ENCODE measurements at places on chromosomes 16 and 17.

DNA sequence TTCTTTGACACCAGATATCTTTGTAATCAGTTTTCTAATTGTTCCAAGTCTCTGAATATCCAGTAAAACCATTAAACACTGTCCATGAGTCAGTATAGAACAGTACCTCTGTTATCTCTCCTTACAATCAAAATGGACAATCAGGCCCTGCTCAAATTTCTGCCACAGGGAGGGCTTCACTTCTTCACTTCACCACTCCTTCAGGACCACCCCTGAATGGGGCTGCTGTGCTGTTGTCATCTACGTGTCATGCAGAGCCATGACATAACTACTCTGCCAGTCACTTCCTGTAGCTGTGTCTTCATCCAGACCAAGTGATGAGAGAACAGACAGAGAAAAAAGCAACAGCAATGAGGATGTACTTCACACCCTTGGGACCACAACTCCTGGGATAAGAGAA is 116.9 kb downstream of the TANC2 start:
- no peak for DNase-seq

DNA sequence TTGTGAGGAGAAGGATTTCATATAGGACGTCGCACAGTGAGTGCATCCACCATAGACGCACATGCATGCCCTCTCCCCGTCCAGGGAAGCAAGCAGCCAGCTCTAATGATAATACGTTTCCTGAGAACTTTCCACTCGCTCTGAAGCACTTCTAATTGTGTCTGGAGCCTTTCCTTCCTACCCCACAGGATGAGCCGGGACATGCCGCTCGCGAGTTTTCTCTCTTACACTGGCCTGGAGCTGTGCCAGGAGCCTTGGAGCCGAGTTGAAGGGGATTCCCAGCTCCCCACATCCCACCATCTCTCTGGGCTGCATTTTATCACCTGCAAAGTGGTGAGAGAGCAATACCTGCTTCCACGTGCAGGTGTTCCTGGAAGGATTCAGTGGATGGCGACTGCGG is 368.1 kb downstream of the C16orf95 start:
- DNase-seq: no peak

DNA sequence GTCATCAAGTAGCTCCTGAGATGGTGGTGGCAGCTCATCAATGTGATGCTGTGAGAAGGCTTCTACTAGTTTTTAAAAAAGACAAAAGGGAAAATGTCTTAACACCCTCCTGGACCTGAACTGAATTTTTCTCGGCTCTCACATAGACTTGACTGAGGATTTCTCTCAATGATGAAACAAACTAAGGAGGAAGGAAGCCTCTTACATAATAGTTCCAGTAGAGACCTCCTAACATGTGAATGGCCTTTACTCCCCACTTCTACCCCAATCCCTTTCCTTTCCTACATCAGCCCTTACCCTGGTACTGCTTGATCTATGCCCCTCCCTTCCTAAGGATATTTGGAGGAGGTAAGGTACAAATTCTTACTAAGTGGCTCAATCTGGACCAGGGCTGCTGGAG is 54.8 kb upstream of the MTMR4 start:
- no peak for DNase-seq

DNA sequence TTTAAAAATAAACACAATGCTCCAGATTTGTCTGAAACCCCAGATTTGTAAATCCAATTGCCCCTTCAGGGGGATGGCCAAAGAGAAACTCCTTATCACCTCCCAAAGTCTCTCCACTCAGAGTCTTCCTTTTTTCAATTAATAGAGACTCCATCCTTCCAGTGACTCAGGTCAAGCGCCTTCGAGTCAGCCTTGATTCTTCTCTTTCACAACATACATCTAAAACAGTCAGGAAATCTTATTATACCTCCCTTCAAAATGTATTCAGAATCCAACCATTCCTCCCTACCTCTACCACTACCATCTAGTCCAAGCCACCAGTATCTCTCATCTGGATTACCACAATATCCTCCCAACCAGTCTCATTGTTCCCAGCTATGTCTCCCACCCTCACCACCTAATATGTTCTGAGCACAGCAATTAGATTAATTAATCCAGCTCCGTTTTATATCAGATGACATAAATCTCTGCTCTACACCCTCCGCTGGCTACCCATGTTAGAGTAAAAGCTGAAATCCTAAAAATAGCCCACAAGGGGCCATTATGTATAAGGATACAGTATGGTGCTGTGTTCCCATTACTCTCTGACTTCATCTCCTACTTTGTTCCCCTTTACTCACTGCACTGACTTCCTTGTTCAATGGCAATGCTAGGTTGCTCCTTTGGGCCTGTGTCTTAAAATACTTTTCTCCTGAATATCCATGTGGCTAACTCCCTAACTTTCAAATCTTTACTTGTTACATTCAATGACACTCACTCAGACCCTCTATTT is 11.8 kb downstream of the SIAH1 start:
- no peak for DNase-seq

DNA sequence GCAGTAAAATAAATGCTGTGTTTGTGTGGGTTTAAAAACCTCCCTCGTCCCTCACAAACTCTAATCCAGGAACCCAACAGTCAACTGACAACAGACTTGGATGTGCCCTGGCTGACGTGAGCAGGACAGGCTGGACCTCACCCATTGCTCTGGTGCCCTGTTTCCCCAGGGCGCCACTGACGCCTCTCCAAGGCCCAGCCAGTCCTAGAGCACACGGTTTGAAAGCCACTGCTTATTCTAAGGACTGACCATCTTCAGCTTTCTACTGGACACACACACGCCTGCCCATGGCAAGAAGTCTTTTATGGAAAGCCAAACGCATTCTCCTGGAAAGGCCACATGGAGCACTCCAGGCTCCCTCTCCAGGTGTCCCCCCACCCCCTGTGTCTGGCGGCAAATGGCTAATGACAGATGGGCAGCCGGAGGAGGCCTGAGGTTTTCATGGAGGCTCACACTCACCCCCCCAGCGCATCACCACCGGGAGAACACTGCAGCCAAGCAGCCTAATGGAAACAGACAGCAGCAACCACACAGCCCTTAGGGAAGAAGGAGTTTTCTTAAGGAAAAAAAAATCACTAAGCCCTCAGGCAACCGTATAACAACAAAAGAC is 319.2 kb downstream of the SOX9 start:
- no peak for DNase-seq

- DNase-seq: no peak
Observed at GRCh38 chr16:70468776-70469525, 14.6 kb downstream of the FCSK start.

DNA sequence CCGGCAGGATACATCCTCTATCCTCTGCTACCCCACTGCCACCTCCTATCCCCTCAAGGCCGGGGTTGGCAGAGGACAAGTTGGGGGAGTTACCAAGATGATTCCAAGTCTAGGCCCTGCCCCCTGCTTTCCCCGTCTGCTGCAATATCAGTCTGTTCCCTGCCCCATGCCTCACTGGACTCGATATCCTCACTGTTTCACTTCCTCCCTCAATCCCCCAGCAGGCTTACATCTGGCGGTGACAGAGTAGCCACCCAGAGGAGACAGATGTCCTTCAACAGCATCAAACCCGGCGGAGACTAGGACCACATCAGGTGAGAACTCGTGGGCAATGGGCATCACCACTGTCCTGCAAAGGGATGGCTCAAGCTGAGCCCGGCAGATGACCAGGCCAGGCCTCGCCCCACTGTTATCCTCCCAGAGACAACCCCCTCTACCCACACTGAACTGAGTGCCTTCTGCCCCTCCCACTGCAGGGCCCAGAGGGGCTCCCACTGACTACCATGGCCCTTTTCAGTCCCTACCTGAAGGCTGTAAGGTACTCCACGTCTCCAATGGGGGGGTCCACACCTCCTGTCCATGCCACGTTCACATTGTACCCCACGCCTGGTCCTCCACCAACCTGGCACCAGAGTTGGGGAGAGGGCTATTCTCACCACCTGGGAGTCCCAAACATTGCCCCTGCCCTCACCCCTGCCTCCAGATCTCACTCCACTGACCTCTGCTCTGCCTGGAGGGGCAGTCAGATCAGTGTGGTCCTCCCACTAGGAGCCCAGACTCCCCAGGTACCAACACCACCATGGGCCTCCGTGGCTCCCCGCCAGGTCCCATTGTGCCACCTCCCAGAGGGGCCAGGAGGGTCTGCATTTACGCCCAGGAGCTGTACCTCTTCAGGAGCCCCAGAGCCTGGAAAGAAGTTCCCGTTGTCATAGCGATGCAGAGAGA is 9.6 kb downstream of the G6PC3 start:
- DNase-seq: no peak

GRCh38 chr16:68351991-68352431 is 41.2 kb downstream of the PRMT7 start:
- DNase-seq: no peak

DNA sequence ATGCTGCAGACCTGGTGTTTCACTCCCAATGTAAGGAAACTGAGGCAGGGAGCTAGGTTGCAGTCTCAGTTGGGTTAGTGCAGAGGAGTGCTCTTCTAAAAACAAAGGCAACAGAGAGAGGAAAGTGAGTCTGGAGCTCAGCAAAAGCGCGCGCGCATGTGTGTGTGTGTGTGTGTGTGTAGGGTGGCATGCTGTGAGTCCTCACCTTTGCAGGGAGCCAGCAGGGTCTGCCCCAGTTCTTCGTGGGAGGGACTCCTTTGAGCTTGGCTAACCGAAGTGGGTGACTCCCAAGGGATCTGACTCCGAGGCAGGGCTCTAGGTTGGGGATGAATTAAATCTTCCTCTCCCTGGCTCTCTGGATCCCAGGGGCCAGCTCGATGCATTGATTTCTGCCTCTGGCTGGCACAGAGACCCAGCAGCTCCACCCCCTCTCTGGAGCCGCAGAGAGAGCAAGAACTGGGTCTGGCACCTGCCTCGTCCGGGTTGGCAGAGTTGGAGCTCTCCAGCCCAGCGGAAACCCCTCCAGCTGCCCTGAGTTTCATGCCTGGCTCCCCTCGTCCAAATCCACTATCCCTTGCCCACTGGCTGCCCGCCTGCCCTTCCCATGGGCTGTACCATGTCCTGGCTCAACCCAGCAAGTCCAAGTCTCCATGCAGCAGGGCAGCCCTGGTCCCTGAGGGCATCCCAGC is 1.3 kb upstream of the BTBD17 start:
- no peak for DNase-seq

- DNase-seq: no peak
Observed at GRCh38 chr17:64223283-64223682, 39.8 kb downstream of the TEX2 start.

- DNase-seq: no peak
Observed at GRCh38 chr16:7335991-7336634, 3.5 kb downstream of the RBFOX1 start.

DNA sequence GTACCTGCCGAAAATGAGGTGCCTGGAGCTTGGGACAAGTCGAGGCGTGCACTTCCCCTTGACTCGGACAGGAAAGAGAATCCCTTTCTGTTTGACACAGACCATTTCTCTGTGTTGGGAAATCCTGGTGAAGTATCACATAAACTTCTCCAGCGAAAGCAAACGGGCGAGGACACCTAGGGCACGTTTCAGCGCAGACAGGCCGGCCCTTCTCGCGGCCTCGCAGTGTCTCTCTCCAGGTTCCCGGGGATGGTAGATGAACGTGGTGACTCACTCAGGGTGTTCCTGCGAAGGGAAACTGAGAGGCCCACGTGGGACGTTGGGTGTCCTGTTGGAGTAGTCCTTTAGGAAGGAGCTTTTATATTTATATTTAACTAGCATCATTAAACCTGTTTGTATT is 36.3 kb upstream of the ZNF750 start:
- no peak for DNase-seq

DNA sequence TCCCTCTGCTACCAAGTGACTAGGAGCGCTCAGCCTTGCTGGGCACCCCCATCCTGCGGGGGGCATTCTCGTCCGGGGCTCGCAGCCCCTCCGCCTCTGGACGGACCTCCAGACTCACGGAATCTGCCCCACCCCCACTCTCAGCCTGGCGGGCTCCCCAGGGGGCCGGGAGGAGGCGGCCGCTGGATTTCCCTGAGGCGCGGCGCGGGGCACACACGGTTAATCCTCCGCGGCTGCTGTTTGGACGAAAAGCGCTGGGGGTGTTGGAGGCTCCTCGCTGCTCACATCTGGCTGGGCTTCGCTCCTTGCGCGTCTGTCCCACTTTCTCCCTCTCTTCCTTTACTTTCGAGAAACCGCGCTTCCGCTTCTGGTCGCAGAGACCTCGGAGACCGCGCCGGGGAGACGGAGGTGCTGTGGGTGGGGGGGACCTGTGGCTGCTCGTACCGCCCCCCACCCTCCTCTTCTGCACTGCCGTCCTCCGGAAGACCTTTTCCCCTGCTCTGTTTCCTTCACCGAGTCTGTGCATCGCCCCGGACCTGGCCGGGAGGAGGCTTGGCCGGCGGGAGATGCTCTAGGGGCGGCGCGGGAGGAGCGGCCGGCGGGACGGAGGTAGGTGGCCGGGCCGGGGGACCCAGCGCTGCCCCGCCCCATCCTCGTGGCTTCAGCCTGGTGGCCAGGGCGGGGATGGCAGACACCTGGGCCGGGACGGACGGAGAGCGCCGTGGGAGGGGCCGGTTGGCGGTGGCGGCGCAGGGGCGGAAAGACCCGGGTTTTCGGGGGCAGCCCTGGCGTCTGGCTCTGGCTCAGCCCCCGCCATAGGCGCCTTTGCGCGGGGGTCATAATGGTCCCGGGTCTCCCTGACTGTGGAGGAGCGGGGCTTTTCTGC is at the start of gene C1QTNF1:
Gene C1QTNF1 (plus strand): TSS at position 284 of the 886 bp plus-strand sequence. CDS start 19,800 bp downstream, outside the sequence.
- no peak for DNase-seq

- no peak for DNase-seq
Observed at GRCh38 chr17:74544991-74545842, 698 bp downstream of the CD300C start.

- DNase-seq: no peak
Observed at GRCh38 chr16:53962041-53962440, 258.1 kb downstream of the FTO start.

GRCh38 chr16:49528060-49528865 is 154.7 kb downstream of the C16orf78 start:
- DNase-seq: no peak

DNA sequence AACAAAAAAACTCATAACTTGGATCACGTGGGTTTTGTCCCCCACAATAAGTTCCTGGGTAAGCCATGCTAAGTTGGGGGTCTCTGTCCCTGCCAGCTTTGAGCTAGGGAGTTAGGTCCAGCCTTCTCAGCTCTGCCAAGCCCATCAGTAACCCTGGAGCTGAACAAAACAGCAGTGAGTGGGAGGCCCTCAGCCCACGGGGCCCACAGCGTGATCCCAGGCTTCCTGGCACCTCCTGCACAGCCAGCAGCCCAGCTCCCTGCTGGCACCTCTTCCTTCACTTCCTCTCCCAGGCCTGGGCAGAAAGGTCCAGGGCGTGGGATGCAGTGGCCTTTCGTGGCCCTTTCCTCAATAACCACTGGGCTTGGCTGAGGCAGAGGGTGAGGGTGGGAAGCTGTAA is 35.5 kb upstream of the CDC42EP4 start:
- no peak for DNase-seq

All from activated naive CD4-positive, alpha-beta T cell (primary cell).